Uterus (tissue), 4 donors: ENCODE measurements at places on chromosomes 13 and 19. TPM values are rescaled to one million over a fixed set of nuclear protein-coding genes. Genes with fewer than 3 reads are reported as not detected.

GRCh38 chr19:19433666-19434213 lies 28.3 kb downstream of the GATAD2A start:
- DNase-seq: no peak

DNA sequence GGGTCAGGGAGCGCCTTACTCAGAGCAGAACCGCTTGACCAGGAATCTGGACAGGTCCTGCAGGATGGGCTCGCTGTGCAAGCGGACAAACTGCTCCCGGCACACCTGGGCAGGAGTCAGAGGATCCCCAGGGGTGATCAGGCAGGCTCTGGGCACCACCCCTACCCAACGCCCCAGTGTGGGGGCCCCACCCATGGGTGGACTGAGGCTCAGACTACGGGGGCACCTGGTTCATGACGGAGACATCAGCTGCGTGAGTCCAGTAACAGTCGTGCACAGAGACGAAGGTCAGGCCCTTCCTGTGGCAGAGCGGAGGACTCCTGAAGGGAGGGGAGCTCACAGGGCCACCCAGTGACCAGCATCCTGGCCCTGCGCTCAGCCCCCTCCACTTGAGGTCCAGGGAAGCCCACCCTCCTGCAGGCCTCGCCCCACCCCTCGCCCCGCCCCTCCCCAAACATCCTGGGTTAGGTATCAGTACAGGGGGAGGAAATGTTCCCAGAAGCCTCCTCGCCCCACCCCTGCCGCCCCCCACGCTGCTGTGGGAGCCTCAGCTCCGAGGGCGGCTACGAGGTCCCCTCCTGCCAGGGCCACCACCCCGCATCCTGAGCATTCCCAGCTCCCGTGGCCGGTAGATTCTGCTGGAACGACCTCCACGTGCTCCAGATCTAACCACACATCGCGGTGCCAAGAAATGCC lies 15.6 kb downstream of the POLRMT start:
- DNase-seq: no peak

GRCh38 chr19:54035215-54036178 lies 28.2 kb downstream of the VSTM1 start:
- no peak for DNase-seq

DNA sequence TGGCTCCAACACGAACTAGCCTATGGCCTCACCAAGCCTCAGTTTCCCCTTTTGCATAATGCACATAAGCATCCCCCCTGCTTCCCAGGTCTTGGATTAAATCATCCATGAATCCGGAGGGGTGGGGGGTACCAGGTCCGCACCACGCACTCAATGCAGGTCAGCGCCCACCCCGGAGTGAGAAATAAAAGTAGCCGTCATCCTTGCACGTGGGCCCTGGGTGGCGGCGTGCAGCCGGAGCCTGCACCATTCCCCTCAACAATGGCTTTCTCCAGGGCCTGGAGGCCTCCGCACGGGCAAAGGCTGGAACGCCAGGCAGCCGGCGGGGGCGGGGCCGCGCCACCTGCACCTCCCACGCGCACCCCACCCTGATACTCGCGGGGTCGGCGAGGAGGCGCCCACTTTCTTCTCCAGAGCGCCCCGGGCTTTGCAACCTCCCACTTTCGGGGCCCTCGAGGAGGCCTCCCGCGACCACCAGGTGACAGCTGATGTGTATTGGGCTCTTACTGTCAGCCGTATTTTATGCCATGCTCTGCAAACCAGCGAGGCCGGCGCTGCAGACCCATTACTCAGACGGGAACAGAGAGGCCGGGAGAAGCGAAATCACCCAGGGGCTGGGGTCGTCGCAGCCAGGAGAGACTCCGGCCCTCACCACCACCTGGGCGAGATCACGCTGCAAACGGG lies 767 bp upstream of the GADD45B start:
- DNase-seq: peak; percentile 63

DNA sequence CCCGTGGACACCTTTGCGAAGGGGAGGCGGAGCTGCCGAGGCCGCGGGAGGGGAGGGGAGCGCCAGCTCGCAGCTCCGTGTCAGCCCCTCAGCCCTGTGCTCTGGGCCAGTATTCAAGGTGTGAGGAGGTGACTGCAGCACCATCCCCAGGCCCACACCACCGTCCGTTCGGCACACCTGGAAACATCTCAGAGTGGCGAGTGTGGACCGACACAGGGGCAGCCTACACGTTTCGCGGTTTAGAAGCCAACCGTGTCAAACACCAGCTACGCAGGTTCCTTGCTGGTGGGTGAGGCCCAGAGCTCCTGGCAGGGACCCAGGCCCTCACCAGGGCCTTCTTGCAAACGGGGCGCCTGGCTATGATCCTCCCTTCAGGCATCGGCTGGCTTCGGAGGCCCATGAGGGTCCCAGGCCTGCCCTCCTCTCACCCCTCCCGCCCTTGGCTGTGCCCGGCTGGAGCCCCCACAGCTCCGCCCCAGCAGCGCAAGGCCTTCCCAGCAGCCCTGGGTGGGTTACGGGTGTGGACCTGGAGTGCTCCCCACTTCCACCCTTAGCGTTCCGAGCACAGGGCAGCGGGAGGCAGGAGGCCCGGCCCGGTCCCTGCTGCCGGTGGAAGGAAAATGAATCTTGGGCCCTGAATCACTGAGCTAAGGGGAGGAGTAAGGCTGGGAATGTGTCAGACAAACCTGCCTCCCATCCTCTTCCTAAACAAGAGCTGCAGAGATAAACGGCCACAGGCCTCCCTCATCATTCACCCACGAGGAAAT lies 1.2 kb downstream of the C13orf46 start:
- DNase-seq: no peak

LAIR1 gene
- total RNA-seq: 1.0 TPM

CDC42EP5 gene
- 26.4 TPM for total RNA-seq

NXNL1 gene
- total RNA-seq: not detected

NCAN gene
- total RNA-seq: not detected

EPSTI1 gene
- total RNA-seq: 15.9 TPM
